ENCODE measurements at places on chromosomes 16 and 17. TPM values are rescaled to one million over a fixed set of nuclear protein-coding genes. Genes with fewer than 3 reads are reported as not detected.

The FAM83G gene
- total RNA-seq, result 2.6 TPM

The HOXB1 gene
- not detected for total RNA-seq

The SDR42E2 gene
- total RNA-seq, result 0.22 TPM

The TEKT5 gene
- 0.28 TPM for total RNA-seq

The TP53TG3 gene
- not detected for total RNA-seq

The SLFN14 gene
- total RNA-seq, result not detected

The KRTAP1-5 gene
- not detected for total RNA-seq

The AOC3 gene
- total RNA-seq, result 2.7 TPM

The TGFB1I1 gene
- 0.75 TPM for total RNA-seq

GRCh38 chr17:81021531-81022343 is 13.2 kb upstream of the BAIAP2 start:
- DNase-seq, result no peak

- no peak for DNase-seq
Measured at GRCh38 chr16:85607796-85608514, 5.2 kb upstream of the GSE1 start.

DNA sequence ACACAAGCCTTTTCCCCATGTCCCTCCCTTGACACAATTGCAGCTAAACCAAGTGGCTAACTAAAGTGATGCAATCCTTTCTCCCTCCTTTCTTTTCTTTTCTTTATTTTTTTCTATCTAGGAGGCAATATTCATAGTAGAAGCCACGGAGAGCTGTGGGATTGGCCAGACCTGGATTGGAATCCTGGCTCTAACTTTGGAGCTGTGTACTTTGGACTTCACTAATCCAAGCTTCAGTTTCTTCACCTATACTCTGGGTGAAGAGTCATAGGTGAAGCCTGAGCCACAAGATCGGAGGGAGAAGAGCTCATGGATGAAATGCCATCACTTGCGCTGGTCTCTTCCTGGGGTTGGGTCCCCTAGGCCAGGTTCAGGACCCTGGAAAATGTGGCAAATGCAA is 177.2 kb downstream of the IRX5 start:
- no peak for DNase-seq

GRCh38 chr16:68528233-68528632 is 10.9 kb upstream of the ZFP90 start:
- DNase-seq, result no peak

GRCh38 chr17:8766731-8767130 is 8.4 kb upstream of the SPDYE4 start:
- no peak for DNase-seq

GRCh38 chr17:7886227-7887037 is 2.2 kb upstream of the CHD3 start:
- DNase-seq, result no peak

DNA sequence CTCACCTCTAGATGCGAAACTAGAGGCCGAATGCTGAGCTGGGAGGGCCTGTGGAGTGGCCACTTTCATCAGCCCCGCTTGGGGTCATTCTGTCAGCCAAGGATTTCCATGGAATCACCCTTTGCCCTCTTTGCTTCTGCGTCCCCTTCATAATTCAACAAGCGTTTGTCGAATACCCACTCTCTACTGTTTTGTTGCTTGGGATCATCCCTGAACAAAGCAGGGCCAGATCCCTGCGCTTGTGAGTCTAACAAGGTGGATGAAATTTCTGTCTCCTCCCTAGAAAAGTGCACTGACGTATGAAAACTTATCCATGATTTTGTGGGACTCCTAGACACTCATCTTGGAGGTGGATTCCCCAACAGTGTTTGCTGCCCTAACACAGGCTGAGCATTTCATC is 3.3 kb upstream of the SLC12A3 start:
- no peak for DNase-seq

- DNase-seq, result no peak
Measured at GRCh38 chr17:82943339-82943738, 103.5 kb upstream of the ZNF750 start.

- no peak for DNase-seq
Measured at GRCh38 chr16:17389384-17389783, 81.4 kb downstream of the XYLT1 start.

GRCh38 chr17:1179112-1179817 is 516 bp downstream of the ABR start:
- DNase-seq, result no peak
